C1 segment of cervical spinal cord (tissue), 14 donors: ENCODE measurements at places on chromosomes 11 and 22.

DNA sequence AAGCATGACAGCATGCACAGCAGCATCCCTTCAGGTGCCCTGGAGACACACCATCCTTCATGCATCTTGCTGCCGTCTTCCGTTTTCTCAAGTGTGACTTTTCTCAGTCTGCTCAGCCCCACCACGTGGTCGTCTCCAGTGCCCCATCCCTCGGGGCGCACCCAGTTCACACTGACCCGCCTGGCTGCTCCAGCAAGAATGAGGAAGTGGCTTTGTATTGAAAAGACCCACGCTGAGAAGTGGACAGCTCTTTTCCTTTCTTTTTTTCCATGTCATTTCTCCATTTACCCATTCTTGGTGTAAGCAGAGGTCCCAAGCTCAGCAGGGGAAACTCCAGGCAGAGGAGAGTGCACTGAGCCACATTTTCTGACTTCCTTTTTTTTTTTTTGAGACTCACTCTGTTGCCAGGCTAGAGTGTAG, 14.5 kb downstream of the SERPINH1 start:
- DNase-seq: no peak

- no peak for DNase-seq
These were observed 6.3 kb upstream of the SEZ6L start for GRCh38 chr22:26162926-26163325.

GRCh38 chr11:36602135-36602534, 4.1 kb upstream of the RAG2 start:
- DNase-seq: no peak

GRCh38 chr11:104843150-104843836, 55.0 kb downstream of the CASP12 start:
- DNase-seq: no peak

- no peak for DNase-seq
These were observed 40.7 kb downstream of the DCUN1D5 start for GRCh38 chr11:103051151-103051801.

DNA sequence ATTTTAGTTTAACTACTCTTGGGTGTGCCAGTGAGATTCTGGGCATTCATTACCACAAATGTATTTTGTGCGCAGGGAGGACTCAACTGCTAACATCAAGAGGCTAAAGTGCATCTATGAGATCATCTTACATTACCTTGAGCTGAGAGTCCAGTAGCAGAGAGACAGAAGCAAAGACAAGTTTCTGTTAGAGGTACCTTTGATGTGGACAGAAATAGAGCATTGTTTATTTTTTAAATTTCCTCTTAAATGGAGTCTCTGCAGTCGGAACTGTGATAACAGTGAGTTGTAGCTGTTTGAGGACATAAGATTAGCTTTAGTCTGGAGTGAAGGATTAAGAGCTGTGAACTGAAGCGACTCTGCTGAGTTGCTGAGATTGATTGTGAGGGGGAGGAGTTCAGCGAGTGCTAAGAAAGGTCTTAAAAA, 297.0 kb downstream of the CADM1 start:
- DNase-seq: no peak

GRCh38 chr22:27459999-27460398, 341.6 kb downstream of the MN1 start:
- no peak for DNase-seq

DNA sequence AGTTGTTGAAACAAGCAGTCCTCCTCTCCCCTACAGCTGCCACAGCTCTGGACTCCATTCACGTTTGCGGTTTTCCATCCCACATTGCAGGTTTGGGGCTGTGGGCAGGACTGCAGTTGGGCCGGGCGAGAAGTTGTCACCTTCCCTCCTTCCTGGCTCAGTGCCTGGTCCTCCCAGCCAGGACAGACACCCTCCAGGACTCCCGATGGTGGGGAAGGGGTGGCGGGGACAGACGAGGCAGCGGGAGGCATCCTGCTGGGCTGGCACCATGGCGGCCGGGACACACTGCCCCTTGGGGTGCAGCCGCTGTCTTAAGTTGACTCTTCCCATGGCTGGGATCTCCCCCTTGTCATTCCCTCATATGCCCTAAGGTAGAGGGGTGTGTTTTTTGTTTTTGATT, 615.2 kb downstream of the BRD1 start:
- no peak for DNase-seq

- no peak for DNase-seq
These were observed 4.9 kb downstream of the PC start for GRCh38 chr11:66953081-66953833.

GRCh38 chr22:20844055-20845037, 14.3 kb downstream of the PI4KA start:
- DNase-seq: no peak

DNA sequence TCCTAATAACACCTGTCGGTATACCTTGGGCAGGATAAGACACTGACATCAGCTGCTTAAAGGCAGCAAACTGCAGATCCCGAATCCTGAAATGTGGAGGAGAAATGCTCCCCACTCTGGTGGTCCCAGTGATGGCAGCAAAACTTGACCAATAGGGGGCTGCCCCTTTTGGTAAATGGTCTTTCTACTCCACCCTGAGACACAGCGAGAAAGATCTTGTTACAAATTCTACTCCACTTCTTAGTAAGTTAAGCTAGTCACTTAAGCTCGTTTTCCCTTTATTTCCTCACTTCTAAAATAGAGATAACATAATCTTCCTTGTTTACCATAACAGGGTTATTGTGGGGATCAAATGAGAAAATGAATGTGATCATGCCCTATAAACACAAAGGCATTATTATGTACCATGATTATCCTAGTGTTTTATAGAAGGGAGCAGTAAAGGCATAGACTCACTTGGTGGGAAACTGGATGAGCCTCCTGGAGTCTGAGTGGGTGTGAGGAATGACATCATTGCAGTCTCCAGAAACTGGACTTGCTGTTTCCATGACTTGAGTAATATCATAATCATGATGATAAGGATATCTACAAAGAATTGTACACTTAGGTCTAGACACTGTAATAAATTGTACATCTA, 50.9 kb downstream of the ENDOD1 start:
- DNase-seq: no peak

DNA sequence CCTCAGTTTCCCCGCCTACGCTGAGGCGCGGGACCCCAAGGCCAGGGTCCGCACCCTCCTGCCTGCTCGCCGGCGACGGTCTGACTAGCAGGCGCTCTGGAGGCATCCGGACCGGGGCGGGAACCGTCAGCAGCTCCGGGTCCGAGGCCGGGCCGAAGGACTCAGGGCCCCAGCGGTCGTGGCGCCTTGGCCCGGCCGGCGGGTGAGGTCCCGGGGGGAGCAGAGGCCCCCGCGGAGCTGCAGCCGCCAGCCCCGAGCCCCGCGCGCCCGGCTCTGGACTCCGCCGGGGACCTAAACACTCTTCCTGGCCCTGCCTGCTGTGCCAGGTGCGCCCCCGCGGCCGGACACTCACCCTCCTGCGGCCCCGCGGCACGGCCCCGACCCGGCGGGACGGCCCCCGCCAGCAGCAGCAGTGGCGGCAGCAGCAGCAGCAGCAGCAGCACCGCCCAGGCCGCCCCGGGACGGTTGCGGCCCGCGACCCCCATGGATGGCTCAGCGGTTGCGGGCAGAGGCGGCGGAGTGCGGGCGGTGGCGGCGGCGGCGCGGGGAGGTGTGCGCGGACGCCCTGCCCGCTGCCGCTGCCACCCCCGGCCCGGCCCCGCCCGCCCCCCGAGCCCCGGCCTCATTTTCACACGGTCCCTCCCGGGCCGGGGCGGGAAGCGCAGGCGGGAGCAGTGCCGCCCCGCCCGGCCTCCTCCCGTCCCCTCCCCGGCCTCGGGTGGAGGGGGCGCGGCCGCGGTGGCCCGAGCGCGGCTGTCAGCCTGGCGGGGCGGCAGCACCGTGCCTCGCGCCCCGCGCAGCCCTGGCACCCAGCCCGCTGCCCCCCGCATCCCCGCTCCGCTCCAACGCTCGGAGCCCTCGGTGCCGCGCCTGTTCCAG, at the start of gene SCUBE2:
Gene SCUBE2 (minus strand): TSS at position 556 of the 879 bp plus-strand sequence. CDS start 71 bp downstream, at position 485.
- DNase-seq: no peak

DNA sequence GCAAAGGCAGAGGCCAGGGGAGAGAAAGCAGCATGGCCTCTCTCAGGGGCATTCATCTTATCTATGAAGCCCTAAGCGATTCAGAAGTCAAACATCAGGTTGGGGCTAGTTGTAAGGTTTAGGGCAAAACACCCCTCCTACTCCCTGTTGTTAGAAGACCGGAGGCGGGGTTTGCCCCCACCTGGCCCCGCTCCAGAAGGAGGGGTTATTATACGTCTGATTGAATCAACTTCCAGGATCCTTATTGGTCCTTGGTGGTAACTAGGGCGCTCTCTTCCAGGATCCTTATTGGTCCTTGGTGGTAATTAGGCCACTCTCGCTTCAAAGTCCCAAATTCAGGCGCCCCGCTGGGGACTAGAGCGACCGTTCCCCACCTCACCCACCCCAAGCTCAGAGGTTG, 12.1 kb upstream of the SMTN start:
- DNase-seq: no peak

DNA sequence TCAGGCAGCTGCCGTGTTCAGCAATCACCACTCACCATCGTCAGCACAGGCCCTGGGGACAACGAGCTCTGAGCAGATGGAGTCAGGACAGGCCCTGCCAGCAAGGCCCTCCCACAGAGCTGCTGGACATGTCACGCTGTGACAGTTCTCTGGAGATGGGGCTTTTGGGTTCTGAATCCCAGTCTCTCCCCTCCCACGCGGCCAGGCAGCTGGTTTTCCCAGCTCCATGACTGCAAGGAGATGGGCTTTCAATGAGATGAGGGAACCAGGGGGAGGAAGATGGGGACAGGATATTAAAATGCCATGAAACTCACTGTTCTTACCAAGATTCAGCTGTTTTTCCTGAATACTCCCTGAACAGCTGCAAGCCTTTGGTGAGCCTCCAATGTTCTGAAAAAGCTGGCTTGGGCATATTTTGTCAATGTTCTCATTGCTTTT, 305.9 kb downstream of the BRD1 start:
- no peak for DNase-seq

DNA sequence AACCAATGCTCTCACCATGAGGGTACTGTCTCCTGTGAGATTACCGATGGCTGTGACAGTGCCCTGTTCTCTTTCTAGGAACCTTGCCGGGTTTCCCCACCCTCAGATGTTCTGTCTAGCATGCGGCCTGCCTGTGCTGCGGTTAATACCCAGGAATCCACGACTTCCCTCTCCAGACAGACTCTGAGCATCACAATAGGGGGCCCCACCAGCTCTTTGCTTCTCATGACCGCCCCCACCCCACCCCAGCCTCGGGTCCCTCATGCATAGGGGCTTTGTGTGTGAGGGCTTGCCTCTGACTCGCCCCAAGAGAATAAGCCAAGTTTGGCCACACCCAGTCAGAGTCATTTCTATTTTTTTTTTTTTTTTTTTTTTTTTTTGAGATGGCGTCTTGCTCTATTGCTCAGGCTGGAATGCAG, 10.3 kb downstream of the PARVG start:
- DNase-seq: no peak

DNA sequence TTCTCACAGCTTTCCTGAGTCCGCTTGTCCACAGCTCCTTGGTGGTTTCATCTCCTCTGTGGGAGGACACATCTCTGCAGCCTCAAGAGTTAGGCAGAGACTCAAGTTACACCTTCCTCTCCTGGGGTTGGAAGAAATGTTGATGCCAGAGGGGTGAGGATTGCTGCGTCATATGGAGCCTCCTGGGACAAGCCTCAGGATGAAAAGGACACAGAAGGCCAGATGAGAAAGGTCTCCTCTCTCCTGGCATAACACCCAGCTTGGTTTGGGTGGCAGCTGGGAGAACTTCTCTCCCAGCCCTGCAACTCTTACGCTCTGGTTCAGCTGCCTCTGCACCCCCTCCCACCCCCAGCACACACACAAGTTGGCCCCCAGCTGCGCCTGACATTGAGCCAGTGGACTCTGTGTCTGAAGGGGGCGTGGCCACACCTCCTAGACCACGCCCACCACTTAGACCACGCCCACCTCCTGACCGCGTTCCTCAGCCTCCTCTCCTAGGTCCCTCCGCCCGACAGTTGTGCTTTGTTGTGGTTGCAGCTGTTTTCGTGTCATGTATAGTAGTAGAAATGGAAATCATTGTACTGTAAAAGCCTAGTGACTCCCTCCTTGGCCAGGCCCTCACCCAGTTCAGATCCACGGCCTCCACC, 11.7 kb downstream of the RASD2 start:
- no peak for DNase-seq

- DNase-seq: peak; percentile 64
These were observed 483 bp upstream of the HYLS1 start for GRCh38 chr11:125886997-125887372.

DNA sequence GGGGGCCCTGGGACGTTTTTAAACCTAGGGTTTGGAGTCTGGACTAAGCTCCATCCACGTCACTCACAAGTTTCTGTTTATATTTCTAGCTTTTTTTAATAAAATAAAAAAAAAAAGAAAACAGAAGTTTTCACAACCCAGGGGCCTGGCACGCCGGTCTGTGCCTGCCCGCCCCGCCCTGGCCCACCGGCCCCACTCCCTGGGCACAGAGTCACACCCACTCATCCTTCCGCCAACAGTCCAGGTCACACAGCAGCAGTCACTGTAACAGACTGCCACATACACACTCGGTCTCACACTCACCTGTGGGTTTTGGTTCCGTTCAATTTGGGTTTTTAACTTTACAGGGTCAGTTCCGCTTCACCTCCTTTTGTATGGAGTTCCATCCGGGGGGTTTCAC, 5.3 kb upstream of the ACR start:
- no peak for DNase-seq

DNA sequence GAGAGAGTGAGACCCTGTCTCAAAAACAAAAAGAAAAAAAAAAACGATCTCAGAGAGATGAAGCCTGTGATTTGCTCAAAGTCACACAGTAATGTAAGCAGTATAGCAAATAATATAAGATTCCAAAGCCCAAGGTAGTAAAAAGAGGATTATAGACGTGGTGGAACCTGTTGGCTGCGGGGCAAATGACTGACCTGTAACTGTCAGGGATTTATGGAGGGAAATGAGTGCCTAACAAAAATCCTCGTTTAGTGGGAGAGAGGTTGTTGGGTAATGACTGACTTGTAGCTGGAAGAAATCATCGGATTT, 723 bp upstream of the CLP1 start:
- DNase-seq: no peak

DNA sequence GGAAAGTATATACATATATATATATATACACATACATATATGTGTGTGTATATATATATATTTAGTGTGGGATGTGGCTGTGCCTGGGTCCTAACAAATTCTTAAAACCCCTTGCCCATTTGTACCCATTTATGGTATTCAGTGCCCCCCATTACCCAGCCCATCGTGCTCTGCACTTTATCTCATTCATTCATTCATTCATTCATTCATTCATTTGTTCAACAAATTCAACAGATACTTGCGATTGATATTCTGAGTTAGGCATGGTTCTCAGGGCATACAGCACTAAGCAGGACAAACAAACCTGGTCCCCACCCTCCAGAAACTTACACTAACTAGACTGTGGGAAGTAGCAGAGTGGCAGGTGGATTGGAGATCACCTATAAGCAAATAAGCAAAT, 56.6 kb upstream of the LMO2 start:
- DNase-seq: no peak

GRCh38 chr11:128761339-128761738, 67.5 kb downstream of the FLI1 start:
- no peak for DNase-seq
